ENCODE measurements at places on chromosomes 2 and 18.

GRCh38 chr2:173964565-173965371 lies 405 bp downstream of the SP3 start:
- peak; percentile 91 for DNase-seq

DNA sequence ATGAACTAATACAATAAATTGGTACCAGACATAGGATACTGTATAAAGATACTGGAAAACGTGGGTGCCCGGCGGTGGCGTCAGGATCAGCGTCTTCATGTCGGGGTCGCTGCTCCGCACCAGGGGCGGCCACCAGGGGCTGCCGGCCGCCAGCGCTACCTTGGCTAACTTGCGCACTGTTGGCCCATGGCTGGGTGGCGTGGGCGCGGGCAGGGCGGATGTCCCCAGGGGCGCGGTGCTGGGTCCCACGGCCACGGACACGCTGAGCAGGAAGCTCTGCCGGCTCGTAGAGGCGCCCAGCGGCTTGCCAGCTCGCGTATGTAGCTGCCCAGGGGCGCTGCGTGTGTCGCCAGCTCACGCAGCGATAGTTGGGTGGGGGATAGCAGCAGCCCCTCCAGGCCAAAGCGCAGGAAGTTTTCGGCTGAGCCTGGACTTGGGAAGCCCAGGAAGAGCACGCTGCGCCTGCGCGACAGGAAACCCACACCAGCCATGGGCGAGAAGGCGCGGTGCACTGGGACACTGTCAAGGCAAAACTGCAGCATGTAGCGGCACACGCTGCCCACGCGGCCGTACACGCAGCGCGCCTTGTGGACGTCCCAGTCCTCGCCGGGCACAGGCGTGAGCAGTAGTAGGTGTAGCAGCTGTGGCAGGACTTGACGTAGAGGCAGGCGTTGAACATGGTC lies 299.9 kb downstream of the CCDC74A start:
- DNase-seq, result no peak

- DNase-seq, result no peak
Observed at GRCh38 chr2:240873098-240873788, 4.6 kb downstream of the AGXT start.

DNA sequence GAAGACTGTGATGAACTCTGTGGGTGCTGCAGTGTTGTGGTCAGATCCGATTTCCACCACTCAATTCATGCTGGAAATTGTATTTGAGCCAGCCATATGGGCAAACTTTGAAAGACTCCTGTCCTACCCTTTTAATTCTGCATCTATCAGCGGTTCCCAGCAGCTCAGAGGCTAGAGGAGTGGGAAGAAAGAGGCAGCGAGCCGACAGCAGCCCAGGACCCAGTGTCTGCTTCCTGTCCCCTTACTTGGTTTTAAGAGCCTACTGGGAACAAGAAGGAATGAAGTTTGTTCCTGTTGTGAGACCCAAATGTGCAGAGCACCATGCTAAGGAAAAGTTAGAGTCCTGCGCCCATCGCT lies 72.7 kb upstream of the FOSL2 start:
- DNase-seq, result no peak

DNA sequence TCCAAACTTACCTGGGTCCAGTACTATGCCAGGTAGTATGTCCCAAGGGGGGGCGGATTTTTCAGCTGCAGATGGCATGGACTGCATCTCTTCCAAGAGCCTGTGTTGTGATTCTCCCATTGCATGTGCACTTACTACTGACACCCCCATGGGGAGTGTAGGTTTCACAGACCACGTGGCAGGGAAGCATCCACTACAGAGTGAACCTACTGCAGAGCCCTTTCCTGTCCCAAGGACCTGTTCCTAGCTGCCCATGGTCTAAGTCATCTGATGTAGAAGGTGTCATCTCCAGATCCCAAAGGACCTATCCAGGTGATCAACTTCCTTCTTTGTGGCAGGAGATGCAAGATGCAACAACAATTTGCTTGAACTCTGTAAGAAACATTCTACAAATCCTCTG lies 9.9 kb upstream of the SULT1C3 start:
- no peak for DNase-seq

- DNase-seq, result no peak
Observed at GRCh38 chr2:108968619-108969018, 20.4 kb downstream of the EDAR start.

- no peak for DNase-seq
Observed at GRCh38 chr2:25042321-25043240, 705 bp downstream of the EFR3B start.

GRCh38 chr2:174546519-174547506 lies 50.8 kb downstream of the WIPF1 start:
- peak; percentile 25 for DNase-seq

DNA sequence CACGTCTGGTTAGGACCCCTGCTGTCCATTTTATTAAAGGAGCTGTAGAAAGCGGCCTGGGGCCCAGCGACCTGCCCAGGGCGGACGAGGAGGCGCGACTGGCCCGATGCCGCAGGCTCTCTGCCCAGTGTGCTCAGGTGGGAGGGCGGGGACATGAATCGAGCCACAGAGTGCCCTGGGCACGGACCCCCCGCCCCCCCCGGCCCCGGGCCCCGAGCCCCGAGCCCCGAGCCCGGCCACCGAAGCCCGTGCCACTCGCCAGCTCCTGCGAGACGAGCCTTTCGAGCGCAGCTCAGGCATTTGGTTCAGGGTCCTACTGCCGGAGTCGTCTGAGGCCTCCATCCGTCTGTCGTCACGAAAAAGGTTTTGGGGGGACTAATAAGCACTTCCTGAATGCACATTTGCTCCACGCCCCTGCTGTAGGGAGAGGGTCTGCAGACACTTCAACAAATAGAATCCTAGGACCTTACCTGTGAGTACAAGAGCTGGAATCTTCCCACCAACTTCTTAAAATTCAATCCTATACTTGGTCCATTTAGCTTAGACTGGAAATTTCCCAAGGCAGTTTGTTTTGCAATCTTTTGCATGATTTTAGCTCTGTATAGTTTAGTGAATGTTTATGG lies 602 bp upstream of the ADAM17 start:
- no peak for DNase-seq

DNA sequence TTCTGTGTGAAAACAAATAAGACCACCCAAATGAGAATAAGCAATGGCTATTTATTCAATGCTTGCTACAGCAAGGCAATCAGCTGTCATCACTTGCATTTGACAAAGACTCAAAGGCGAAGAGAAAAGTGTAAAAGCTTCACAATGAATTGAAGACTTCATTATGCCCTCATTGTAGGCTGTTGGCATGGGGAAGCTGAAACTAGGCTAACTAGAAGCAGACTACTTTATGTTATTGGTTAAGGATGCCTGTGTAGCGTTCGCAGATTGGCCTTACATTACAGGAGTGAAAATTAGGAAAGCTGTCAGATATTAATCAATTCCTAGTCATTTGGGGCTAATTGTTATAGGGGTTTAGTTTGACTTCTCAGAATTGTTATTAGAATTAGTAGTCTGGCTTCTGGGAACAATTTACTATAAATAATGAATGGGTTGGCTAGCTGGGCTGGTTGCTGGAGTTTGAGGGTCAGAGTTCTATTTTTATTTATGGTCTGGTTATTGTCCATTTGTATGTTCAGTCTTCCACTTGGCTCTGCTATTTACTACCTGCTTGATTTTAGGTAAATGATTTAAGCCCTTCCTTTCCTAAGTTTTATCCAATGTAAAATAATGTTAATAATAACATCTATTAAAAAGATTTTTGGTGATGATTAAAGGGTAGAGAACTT lies 437.2 kb upstream of the SYT4 start:
- no peak for DNase-seq

GRCh38 chr2:170715932-170716777 lies 1.0 kb downstream of the SP5 start:
- no peak for DNase-seq

GRCh38 chr2:110771547-110772382 lies 39.4 kb downstream of the ACOXL start:
- no peak for DNase-seq

GRCh38 chr2:181788897-181789555 lies 102.5 kb upstream of the ITPRID2 start:
- no peak for DNase-seq

DNA sequence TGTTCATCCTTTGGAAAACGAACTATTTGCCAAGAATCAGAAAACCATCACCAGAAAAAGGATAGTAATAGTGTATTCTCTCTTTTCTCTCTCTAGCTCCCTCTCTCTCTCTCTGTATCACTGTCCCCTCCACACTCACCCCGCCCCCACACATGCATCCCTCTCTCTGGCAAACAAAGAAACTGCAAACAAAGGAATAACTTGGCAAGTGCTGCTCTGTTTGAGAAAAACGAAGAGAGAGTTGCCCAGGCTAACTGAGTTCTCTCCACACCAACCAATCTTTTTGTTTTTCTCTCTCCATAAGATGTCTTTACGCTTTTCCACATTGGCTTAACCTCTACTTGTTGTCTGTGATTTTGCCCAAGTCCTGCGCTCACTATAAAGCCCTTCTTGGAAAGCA lies 316.2 kb downstream of the EPHA4 start:
- no peak for DNase-seq

- DNase-seq, result no peak
Observed at GRCh38 chr18:11021477-11021876, 127.9 kb downstream of the PIEZO2 start.

DNA sequence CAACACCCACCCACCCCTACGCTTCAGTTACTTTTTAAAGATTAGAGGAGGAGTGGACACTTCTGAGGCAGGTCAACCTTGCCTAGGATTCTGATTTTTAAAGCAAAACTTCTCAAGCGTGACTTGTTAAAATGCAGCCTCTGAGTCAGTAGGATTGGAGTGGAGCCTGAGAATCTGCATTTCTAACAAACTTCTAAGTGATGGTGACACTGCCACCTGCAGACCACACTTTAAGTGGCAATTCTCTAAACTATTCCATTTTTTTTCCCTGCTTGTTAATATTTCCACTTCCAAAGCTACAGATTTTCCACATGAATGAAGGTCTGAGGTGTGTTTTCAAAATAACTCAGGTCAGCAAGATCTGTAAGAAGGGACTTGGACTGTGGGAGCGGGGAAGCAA lies 171.1 kb upstream of the CCDC150 start:
- no peak for DNase-seq

- DNase-seq, result no peak
Observed at GRCh38 chr2:162635706-162636105, 202.9 kb downstream of the KCNH7 start.

DNA sequence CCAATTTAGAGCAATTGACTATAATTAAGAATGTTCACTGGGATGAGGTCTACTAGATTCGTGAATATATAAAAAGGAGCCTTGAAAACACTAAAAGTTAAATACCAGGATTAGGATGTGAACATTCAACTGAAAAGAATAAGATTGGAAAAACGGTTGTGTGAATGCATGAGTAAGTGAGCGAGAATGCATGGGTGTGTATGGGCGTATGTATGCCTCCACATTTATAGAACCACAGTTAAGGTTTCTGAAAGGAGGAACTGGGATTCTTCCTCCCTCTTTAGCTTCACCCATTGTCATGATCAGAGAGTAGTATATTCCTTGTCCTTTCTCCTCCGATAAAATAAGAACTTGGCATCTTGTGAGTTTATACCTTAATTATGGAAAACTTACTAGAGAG lies 151.1 kb upstream of the UBE2E3 start:
- DNase-seq, result no peak

DNA sequence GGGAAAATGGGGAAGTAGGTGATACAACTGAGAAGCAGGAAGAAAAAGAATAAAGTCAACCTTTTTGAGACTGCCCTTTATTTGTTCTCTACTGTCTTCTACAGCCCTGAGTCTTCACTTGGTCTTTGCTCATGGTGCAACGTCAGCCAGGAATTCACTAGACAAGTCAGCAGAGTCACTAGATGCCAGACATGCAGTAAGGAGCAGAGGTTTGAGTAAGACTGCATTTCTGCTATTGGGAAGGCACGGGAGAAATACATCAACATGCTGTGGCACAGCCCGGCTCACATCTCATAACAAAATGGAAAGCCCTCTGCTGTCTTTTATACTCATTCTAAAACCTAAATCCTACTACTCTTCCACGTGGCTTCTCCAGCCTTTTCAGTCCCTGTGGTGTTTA lies 67.1 kb downstream of the PRELID3A start:
- no peak for DNase-seq

DNA sequence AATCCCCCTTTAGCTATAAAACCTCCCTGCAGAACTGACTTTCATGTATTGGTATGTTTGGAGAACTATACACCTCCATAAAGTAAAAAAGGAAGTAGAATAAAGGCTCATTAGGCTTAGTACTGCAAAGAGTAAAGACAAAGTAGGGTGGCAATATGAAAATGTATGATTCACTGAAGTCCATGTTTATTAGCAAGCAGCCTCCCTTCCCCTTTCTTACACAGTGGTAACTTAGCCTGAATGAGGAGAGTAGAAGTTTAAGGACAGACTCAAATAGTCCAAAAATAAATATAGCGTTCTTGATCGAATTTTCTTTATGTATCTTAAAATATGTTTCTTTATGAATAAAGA lies 1.5 kb downstream of the ZNF804A start:
- DNase-seq, result no peak

- no peak for DNase-seq
Observed at GRCh38 chr2:64651590-64651989, 2.1 kb downstream of the SERTAD2 start.

GRCh38 chr2:28622101-28622499 lies 126.2 kb downstream of the PLB1 start:
- DNase-seq, result no peak

DNA sequence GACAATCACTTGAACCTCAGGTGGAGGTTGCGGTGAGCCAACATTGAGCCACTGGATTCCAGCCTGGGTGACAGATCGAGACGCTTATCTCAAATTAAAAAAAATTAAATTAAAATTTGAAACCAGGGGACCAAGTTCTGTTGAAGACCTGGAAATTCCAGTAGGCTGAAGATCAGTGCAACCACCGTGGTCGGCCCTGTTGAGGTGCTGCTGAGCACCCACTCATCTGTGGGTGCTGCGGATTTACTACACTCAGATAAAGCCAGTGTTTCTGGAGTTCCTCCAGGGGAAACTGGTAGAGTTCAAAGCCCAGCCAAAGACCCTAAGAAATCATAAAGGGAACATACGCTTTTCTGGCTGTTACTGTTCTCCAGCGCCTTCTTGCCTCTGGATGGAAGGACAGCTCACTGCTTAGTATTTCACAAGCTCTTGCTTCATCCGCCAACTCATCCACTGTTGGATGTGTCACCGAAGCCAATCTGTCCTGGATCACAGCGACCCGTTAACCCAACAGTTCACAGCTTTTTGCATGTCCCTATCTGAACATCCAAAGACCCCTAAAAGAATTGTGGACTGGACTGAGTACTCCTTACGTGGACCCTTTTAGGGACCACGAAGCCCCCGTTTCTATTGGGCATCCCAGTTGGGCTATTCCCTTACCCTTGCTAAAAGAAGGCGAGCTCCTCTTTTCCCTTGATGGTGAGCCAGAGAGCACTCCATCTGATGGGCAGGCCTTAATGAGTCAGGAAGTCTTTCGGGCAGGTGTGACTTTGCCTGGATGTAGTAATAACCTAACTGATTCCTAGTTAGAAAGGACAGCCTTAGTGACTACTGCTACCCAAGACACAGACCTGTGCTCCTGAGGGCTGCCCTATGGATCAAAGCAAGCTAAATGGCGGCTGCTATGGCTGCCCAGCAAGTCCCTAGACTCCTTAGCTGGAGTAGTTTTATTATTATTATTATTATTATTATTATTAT lies 6.0 kb upstream of the ALPP start:
- DNase-seq, result no peak

- DNase-seq, result no peak
Observed at GRCh38 chr18:12890964-12891363, 6.9 kb upstream of the PTPN2 start.

Measured in CD4-positive, alpha-beta T cell treated with Interleukin-15 for 1 hour (primary cell).